ENCODE measurements at places on chromosomes 13 and 19.

GRCh38 chr13:85091631-85092234 lies 707.5 kb downstream of the SLITRK6 start:
- no peak for DNase-seq

GRCh38 chr13:74778087-74778486 lies 643.9 kb upstream of the KLF12 start:
- DNase-seq: no peak

- DNase-seq: no peak
Observed at GRCh38 chr19:40827386-40828247, 22.6 kb downstream of the CYP2A6 start.

DNA sequence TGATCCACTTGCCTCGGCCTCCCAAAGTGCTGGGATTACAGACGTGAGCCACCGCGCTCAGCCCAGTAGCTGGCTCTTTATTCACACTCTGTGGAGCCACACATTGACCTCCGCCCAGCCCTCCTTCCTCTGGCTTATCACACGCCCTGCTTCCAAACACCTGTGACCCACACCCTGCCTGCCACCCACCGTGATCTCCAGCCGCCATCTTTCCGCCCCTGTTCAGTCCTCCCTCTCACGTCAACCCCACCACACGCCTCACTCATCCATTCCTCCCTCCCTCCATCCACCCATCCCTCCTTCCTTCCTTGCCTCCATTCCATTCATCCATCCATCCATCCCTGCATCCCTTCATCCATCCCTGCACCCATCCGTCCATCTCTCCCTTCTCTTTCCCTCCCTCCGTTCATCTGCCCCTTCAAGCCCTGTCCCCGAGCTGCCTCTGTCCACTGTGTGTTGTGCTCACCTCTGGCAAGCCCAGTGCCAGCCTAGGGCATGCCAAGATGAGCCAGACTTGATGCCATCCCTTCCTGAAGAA lies 17.6 kb downstream of the ZNF296 start:
- no peak for DNase-seq

GRCh38 chr19:10712045-10712444 lies 5.8 kb upstream of the DNM2 start:
- DNase-seq: no peak

- no peak for DNase-seq
Observed at GRCh38 chr19:42111811-42112210, 20.4 kb downstream of the POU2F2 start.
